Transverse colon (tissue), 4 donors: ENCODE measurements at places on chromosomes 2 and 18. TPM values are rescaled to one million over a fixed set of nuclear protein-coding genes. Genes with fewer than 3 reads are reported as not detected.

Gene NAPG
- total RNA-seq: 47.5 TPM

Gene CCDC74A
- not detected for total RNA-seq

Gene INPP1
- total RNA-seq: 21.2 TPM

Gene IL36A
- total RNA-seq: not detected

Gene GCG
- 17.6 TPM for total RNA-seq

Gene OR6B2
- not detected for total RNA-seq

- no peak for DNase-seq
Observed at GRCh38 chr2:12076810-12077209, 330.4 kb downstream of the LPIN1 start.

DNA sequence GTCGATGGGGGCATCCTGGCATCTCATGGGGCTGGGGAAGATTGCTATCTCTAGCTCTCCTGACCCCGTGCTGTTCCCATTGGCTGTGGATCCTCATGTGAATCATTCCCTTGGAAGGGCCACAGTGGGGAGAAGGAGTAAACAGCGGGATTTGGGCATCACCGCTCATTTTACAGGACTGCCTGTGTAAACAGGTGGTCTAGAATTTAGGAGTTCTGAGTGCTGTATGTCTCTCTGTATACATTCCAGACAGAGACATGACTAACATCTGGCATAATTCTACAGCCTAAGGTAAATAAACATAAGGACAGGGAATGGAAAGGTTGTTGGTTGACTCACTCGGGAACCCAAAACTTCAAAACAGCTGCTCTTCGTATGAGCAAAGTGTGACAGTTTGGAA, 92.7 kb downstream of the COPS8 start:
- DNase-seq: no peak

DNA sequence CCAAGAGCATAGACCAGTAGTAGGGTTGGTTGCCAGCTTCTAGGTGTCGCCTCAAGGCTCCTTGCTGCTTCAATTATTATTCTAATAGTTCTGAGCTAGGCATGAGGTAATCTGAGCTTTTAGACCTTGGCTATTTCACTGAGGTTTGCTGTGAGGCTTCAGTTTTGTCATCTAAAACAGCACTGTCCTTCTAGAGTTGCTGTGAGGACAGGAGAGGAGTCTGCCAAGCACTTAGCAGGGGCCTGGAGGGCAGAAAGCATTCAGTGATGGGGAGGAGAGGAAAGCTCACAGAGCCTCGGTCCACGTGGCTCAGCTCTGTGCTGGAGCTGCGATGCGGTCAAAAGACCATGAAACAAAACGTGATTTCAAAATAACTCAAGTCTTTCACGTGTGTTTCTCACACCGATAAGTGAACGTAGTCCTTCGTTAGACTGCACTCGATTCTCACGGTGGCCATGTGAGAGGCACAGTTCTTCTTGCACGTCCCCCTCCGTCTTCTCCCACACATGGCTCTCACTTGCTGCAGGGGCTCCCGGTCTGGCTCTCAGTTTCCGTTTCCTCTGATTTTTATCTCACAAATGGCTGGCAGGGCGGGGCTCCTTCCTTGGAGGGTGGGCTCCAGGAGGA, 113.7 kb downstream of the B3GNT2 start:
- DNase-seq: no peak
